ENCODE measurements at places on chromosomes 5 and 9.

DNA sequence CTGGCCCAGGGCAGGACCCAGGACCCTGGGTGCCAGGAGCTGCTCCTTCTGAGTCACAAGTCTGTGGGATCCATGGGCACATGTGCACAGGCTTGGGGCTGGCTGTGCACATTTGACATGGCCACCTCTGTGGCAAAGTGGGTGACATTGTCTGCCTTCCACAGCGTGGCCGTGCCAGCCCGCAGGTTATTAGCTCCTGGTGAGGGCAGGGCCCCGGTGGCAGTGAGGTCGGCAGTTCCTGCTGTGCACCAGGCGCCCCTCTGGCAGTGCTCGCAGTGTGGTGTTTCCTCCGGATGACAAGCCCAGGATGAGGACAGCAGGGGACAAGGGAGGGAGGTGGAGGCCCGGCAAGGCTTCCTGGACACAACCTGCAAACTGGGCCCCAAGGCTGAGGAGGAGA is 60.5 kb downstream of the OLFM1 start:
- no peak for DNase-seq

GRCh38 chr9:38073882-38074281 is 4.9 kb upstream of the SHB start:
- no peak for DNase-seq

DNA sequence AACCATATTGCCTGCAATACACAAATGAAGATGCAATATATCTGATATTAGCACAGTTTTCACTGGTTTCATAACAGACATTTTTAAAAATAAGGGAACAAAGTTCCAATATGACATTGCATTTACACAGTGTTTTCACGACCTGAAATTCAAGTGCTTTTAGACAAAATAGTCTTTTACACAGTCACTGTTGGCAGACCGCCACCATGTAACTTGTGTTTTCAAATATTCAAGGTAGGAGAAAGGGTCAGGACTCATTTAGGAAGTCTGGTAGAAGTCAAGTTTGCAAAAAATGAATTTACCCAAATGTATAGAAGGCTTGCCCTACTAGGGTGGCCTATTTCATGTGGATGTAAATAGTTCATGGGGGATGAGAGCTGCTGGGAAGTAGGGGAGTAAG is 98.1 kb upstream of the TAS2R1 start:
- no peak for DNase-seq

DNA sequence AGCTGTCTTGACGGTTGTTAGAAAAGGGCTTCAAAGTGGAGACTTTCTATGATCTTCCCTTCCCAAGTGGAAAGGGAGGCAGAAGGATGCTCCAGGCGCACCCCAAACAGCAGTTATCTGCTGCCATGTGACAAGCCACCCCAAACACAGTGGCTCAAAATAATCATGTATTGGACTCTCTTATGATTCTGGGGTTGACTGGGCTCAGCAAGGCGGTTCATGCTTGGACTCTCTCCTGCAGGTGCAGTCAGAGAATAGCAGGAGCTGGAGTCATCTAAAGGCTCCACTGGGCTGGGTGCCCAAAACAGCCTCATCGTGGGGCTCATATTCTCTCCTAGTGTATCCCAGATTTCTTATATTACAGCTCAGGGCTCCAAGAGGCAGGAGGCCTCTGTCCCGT is 177.6 kb upstream of the IER5L start:
- DNase-seq: no peak

DNA sequence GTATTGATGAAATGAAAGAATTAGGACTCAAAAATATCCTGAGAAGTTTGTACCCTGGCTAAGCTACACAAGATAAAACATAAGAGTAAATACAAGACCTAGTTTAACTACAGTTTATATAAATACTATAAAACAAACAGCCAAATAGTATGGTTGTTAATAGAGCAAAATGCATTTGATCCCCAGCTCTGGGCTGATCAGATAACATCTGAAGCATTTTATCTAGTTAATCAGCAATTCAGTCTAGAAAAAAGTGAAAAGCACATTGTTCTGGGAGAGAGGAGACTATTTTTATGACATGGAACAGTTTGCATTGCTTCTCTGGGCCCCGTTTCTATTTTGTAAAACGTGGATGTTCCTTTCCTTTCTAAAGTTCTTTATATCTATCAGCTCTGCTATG is 139.6 kb upstream of the RORB start:
- no peak for DNase-seq

DNA sequence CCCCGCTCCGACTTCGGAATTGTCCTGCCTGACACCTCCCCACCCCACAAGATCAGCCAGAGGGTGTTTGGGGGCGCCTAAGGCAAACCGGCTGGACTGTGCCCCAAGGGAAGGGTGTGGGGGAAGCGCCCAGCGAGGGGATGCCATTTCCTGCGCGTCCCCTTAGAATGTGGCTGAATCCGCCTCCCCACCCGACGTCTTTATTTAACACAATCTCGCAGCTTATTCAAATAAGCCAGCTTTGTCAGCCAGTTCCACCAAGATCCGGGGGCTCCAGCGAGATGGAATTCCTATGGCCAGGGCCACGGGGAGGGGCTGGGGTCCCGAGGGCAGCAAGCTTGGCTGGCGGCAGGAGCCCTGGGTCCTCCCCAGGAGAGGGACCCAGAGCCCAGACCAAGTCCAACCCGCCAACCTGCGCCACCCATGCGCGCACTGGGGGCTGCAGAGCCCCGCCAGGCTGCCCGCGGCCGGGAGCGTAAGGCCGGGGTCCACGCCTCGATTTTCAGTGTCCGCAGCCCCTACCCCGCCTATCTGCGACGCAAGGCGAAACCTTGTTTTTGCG is 7.4 kb downstream of the IRX4 start:
- no peak for DNase-seq

DNA sequence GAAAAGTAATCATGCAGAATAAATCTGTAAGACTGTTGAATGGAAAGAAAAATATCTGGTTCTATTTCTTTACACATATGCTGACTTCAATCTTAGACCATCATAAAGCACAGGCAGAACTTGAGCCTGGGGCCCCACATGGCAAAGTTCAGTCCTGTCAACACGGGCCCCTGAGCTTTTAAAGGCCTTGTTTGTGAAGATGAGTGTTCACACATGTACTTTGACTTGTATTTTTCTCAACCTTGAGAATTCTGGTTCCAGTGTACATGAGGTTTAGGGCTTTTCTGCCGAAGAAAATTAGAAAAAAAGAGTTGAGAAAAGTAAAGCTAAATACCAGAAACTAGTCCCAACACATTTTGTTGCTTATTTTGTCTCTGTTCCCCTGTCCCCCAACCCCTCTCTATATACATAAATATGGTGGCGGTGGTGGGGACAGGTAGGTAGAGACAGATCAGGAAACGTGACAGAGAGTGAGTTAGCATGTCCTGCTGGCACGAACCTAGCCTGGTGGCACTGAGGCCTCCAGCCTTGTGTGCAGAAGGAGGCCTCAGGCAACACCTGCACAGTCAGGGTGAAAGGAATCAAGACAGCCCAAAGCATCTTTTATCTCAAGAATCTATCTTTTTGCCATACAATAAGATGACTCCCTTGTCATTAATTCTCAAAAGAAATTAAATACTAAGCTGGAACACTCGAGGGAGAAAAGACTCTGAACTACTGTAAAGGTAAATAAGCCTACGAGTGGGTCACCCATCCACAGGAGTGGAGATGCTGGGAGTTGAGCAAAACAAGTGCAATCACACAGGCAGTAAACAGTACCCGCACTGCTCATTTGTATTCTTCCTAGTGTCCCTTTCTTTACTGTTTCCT is 22.9 kb downstream of the LIFR start:
- no peak for DNase-seq

- no peak for DNase-seq
Observed at GRCh38 chr9:91867740-91868139, 82.3 kb downstream of the ROR2 start.

GRCh38 chr9:129485145-129485774 is 135.6 kb downstream of the C9orf50 start:
- no peak for DNase-seq

DNA sequence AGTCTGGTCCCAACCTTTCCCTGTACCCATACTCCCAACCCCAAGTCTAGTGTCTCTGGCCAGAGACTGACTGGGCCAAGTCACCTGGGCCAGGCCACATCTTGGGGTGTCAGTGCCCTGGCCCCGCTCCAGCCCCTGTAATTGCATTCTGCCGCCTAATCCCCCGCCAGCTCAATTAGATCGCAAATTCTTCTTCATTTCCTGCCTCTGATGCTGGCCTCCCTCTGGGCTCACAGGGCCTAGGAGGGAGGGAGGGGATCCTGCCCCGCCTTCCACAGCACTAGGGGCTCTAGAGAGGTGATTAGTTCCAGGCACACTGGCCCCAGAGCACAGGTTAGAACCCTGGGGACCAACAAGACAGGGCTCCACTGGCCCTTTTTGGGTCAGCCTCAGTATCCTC is 5.5 kb downstream of the CXXC5 start:
- DNase-seq: no peak

GRCh38 chr5:109028608-109029299 is 281.1 kb downstream of the FER start:
- no peak for DNase-seq

GRCh38 chr5:146137967-146138403 is 32.6 kb upstream of the PLAC8L1 start:
- DNase-seq: no peak

- peak; percentile 88 for DNase-seq
Observed at GRCh38 chr5:139787568-139788293, 7.9 kb upstream of the PSD2 start.

GRCh38 chr5:45454114-45454513 is 242.1 kb downstream of the HCN1 start:
- DNase-seq: no peak

- no peak for DNase-seq
Observed at GRCh38 chr5:157324237-157324636, 58.3 kb downstream of the CYFIP2 start.

DNA sequence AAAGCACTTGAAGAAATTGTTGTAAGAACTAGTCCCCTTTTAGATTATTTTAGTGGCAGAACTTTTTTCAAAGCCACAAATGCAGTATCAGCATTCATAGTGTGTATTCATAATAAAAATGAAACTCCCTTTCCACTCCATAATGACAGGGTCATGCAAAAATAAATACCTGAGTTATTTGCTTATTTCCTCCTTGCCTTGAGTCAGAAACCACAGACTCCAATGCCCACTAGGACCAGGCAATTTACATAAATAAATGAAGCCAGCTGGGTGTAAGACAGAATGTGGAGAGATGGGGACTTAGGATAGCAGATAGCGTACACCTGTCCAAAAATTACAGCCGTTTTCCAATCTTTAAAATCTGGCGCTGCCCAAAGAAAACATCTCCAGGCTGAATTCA is 417.8 kb downstream of the TMEM161B start:
- no peak for DNase-seq

DNA sequence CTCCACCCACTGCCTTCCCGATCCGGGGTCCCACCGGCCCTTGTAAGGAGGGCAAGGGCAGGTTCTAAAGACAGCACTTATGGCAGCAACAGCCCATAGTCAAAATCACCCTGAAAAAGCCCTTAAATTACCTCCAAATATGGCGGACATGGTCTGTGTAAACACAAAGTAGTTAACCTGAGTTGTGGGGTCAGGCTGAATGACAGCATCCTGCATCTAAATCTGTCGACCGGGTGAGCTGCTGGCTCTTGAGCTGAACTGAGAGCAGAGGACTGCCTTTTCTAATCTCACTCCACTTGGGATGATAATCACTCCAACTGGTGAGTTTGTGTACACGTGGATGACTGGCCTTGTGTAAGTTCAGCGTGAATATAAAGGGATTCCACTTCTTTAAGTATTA is 249.6 kb downstream of the DENND1A start:
- no peak for DNase-seq

GRCh38 chr5:170330568-170331054 is 33.0 kb upstream of the LCP2 start:
- peak; percentile 32 for DNase-seq

DNA sequence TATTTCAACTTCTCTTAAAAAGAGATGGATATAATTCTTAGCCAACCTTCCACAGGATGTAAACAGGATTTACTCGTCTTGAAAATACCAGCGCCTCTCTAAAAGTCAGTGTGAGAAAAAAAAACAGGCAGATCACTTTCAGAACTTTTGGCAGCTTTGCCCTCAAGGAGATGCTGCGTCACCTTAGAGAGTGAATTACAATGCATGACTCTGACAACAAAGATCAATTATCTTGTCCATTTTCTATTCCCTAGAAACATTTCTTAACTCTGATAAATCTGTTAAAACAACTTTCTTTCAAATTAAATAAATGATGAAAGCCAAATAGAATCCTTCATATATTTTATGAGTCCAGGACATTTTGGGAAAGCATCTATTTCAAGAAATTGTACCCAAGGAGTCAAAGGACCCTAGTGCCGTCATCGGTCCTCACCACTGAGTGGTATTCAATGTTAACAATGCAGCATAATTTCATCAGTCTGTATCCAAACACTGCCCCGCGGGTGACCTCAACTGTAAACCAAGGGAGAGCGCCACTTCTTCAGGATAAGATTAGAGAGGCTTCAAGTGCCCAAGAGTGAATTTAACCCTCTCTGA is 536.0 kb downstream of the PDE4D start:
- DNase-seq: no peak

GRCh38 chr5:1944408-1944807 is 61.7 kb upstream of the IRX4 start:
- DNase-seq: no peak

- no peak for DNase-seq
Observed at GRCh38 chr9:69617006-69617405, 55.2 kb downstream of the APBA1 start.

DNA sequence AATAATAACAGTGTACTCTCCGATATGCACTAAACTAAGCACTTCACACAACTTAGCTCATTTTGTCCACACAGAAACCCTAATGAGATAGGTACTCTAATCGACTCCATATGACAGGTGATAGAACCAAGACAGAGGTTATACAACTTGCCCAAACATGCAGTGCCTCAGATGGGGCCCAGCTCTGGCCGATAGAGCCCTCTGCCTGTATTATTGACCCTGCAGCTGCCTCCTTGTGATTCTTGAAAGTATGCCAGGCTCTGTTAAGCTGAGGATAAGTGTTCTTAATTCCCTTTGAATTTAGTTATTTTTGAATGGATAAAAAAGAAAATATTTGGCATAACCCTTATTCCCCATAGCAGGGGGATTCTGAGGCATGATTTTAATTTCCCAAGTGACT is 78.5 kb downstream of the HMHB1 start:
- DNase-seq: no peak

DNA sequence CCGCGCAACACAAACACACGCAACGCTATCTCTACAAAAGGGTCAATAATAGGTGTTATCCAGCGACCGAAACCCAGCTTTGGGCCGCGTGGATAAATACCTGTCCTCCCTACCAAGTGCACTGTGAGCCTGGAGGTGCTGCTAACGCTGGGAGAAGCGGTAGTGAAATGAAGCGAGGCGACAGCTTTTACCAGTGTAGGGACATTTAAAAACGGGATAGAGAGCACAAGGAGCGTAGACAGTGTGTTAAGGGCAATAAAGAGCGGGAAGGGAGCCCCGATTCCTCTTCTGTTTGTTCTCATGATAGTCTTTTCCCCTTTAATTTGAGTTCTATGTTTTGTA is 421 bp upstream of the DEPDC1B start:
- no peak for DNase-seq

- DNase-seq: no peak
Observed at GRCh38 chr9:131255676-131256197, 20.6 kb downstream of the FAM78A start.

GRCh38 chr9:136012651-136013050 is 51.5 kb upstream of the UBAC1 start:
- DNase-seq: no peak

- no peak for DNase-seq
Observed at GRCh38 chr5:16539169-16539666, 73.6 kb upstream of the ZNF622 start.

All from activated naive CD4-positive, alpha-beta T cell treated with Interleukin-2 at 50 U/mL for 16 hours (primary cell).